ENCODE measurements at places on chromosomes 12 and 14.

GRCh38 chr14:32304296-32304695, 24.8 kb upstream of the AKAP6 start:
- no peak for DNase-seq

GRCh38 chr12:119171291-119171690, 7.4 kb upstream of the HSPB8 start:
- DNase-seq = no peak

GRCh38 chr14:93086441-93087055, 29.2 kb downstream of the ITPK1 start:
- DNase-seq = no peak

DNA sequence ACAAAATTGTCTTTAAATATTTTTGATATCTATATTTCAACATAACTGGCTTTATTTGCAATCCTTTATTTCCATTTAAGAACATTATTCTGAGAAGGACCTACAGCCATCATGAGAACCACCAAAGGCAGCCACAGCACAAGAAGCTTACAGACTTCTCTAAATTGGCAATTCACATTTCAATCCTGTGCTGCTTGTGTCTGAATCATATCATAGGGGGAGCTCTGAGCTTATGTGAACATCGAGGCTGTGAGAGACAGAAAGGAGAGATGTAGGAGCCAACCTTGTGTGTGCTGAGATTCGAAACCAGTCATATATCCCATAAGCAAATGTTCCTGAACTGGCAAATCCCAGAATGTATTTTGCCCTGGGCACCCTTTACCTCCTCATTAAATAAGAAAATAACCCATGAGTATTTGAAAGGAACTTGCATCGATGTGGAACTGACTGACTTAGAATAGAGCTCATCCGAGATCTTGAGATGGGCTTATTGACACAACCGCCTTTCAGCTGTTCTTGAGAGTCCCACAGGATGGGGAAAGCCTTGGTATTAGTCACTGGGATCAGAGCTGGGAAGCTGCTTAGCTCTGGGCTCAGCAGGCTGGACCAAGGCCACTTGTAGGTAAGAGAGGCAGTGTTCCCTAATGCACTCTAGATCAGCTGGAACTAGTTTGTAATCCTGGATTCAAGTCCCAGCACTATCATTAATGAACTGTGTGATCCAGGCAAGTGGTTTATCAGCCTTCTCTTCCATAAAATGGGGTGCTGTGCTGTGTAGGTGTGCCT, 329.8 kb downstream of the CACNA1C start:
- DNase-seq = no peak

DNA sequence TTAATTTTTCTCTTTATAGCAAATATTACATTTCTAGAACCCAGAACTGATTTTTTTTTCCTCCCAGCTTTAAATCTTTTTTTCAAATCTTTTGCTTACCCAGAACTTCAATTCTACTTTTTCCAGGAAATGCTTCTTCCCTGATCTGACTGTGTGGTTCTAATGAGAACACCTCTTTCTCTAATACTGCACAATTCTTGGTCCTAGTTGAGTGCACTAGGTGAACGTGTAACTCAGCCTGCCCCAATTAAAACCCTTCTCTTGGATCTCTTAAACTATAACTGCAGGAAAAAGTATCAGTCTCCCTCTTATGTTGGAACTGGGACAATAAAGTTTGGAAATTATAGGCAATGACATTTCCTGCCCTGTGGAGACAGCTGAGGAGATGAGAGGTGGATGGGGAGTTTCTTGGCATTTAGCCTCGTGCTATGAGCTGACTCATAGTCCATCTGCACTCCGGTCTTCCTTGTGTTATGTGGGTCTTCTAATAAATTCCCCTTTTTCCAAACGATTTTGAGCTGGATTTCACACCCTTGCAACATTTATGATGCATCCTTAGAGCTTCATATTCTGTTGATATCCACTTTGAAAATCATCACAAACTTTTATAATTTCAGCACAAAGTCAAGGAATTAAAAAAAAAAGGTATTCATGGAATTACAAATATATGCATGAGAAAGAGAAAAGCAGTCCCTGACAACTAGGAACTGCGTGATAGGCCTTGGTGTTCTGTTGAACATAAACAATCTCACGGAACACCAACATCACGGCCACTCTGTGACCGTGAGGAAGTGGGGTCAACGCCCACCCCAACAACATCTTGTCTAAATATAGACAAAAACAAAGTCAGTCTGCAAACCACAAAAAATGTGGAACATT, 52.4 kb downstream of the BRMS1L start:
- DNase-seq = no peak

GRCh38 chr14:30798516-30798915, 75.8 kb upstream of the COCH start:
- DNase-seq = no peak

DNA sequence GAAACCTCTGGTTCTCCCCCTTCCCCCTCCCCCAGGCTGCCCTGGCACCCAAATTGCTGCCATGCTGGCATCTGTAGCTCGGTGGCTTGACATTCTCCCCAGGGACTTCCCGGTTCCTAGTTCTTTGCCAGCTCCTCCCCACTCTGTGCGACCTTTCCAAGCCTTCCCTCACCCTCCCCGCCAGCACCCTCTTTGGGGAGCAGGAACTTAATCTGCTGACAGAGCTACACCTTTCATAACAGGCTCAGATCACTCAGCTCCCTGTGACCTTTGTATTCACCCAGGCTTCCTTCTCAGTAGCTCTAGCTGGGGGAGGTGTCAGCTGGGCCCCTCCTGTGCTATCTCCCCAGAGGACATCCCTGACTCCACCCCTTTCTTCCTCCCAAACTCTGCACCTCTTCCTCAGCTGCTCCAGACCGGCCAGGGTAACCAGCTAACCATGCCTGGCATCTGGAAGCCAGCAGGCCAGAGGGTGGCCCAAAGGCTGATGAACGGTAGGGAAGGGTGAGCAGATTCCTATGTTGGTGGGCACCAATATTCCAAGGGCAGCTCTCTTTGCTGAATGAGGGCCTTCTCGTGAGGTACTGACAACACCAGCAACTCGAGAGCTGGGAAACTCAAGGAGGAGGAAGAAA, 1.8 kb upstream of the COX14 start:
- no peak for DNase-seq

GRCh38 chr14:90274808-90275457, 18.6 kb downstream of the PSMC1 start:
- no peak for DNase-seq

DNA sequence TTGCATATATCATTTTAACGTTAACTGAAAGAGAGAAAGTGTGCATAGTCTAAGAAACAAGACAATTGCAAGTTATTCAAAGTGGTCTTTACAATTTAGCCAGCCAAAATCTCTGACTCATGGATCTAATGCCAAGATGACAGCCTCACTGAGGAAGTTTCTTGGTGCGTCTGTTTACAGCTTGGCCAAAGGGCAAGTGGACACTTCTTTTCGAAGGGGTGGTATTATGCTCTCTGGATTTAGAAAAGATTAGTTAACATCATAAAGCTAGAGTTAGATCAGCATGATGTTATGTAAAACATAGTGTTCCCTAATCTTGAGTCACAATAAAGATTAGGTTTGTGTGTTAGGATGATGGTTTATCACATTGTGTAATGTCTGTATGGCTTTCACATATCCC, 51.5 kb upstream of the SLC2A13 start:
- no peak for DNase-seq

GRCh38 chr12:90262251-90262650, 553.6 kb upstream of the ATP2B1 start:
- no peak for DNase-seq

Data from left kidney (tissue), 8 donors.